ENCODE measurements at places on chromosomes 5 and 9.

DNA sequence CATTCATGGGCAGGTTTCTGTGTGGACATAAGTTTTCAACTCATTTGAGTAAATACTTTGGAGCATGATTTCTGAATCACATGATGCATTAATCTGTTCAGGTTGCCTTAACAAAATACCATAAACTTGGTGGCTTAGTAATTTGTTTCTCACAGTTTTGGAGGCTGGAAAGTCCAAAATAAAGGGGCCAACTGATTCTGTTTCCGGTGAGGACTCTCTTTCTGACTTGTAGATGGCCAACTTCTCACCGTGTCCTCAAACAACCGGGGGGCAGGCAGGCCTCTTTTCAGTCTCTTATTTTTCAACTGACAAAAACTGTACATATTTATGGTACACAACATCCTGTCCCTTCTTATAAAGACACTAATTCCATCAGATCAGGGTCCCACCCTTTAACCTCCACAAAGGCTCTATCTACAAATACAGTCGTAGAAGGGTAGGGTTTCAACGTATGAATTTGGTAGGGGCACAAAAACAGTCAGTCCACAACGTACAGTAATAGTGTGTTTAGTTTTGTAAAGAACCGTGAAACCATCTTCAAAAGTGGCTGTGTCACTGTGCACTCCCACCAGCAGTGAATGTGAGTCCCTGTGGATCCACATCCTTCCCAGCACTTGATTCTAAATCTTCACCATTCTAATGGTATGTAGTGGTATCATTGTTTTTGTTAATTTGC is 37.2 kb downstream of the MLLT3 start:
- no peak for DNase-seq

- DNase-seq, result no peak
These were observed 122.4 kb downstream of the ADGRV1 start for GRCh38 chr5:90680921-90681563.

GRCh38 chr9:37290940-37291485 is 131.5 kb upstream of the GRHPR start:
- no peak for DNase-seq

DNA sequence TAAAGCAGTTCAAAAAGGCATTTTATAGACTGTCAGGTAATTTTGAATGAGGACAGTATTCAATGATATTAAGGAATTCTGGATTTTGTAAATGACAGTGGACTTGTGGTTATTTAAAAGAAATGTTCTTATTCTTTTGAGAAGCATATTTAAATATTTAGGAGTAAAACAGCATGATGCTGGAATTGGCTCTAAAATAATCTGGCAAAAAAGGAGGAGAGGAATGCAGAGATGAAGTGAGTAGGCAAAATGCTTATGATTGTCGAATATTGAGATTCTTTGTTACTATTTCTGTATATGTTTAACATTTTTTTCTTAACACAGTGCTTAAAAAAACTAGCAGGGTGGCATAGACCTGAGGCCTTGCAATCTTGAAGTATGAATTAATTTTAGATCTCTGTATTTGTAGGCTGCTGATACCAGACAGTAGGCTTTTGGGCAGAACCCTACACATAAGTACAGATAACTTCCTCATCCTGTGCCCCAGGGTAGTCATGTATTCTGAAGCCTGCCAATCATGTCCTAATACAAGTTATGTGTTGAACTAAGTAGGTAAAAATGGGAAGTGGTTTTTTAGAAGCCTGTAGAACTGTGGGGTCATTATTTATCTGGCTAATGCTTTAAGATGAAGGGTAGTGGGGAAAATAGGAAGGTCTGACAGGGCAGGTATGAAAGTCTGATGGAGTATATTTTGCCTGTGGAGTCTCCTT is 9.4 kb downstream of the CD180 start:
- no peak for DNase-seq

DNA sequence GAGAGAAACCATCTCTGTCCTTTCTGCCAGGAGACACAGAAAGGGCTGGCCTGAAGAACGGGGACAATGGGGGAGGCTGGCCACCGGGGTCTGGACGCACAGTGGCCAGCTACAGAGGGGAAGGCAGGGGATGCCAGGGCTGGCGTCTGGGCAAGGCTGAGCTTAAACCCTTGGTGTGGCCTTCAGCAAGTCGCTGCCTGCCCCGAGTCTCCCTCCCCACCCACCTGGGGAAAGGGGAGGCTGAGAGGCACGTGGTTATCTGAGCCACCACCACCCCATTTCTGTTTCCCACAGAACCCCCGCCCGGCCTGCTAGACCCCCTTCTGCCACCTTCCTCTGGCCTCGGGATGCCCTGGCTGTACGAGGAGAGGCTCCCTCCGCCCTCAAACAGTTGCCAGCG is 115.3 kb downstream of the VAV2 start:
- DNase-seq, result no peak

GRCh38 chr9:74220327-74220726 is 276.8 kb upstream of the RORB start:
- no peak for DNase-seq

GRCh38 chr5:102600964-102601363 is 102.2 kb upstream of the SLCO6A1 start:
- DNase-seq, result no peak

- DNase-seq, result no peak
These were observed 11.8 kb downstream of the DEPDC1B start for GRCh38 chr5:60687927-60688720.

DNA sequence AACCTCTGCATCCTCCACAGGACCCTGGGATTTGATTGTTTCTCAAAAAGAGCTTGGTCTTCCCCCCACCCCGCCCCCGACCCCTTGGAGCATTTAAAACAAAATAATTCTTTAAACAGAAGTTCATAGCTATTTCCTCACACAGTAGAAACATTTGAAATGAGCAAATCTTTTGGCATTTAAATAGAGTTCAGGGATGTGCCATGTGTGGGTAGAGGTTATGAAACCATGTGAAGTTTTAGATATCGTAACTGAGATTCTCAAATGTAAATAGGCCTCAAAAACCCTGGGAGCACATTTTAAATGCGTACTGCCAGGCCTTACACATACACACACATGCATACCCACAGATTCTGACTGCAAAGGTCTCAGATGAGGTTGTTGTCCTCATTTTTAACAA is 66.5 kb downstream of the EPB41L4B start:
- DNase-seq, result no peak

DNA sequence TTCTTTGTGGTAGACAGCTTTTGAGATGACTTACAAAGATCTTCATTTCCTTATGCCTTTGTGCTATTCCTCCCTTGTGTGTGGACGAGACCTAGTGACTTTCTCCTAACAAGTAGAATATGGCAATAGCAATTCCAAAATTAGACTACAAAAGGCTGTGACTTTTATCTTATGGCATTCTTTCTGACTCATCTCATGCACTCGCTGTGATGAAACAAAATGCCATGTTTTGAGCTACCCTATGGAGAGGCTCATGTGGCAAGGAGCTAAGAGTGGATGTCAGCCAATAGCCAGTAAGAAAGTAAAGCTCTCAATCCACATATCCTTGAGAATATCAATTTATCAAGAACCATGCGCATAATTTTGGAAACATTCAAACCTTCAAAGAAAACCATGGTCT is 380.5 kb upstream of the SMC2 start:
- no peak for DNase-seq

DNA sequence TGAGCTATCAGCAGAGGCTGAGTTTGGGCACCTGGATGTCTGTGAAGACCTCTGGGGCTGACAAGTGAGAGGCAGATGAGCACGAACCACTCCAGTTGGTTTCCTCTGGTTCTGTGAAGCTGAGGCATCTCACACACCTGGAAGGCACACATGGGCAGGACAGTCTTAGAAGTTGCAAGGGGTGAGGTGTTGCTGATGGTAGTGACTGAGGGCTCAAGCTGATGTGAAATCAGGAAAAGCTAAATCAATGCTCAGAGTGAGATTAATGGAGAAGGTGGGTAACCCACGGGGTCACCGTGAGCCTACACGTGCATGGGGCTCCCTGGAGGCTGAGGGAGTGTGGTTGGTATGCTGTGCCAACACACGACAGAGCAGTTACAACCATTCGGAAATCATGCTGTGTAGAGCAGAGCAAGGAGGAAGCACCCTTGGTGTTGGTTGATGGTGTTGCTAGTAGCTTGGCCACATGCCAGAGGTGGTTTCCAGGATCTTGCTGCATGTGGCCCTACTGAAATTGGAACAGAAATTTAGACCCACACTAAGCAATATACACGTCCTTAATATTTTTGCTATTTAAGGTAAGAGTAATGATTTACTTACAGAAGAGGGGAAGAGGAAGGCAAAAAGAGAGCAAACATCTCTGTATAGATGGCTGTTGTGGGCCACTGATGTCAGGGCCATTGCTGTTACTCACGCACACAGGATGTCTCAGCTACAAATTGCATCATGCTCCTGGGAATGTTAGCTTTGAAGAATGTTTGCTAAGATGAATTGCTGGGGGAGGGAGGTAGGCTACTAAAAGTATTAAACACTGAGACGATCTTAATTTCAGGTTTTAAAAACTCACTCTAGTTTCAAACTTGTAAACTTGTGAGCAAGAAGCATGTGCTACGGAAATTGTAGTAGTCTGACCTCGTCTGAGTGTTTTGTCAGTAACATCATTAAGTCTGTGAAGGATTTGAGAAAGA is 170.5 kb downstream of the ARHGEF28 start:
- DNase-seq, result peak; percentile 41

- no peak for DNase-seq
These were observed 84.8 kb downstream of the KDM4C start for GRCh38 chr9:6842584-6842947.

DNA sequence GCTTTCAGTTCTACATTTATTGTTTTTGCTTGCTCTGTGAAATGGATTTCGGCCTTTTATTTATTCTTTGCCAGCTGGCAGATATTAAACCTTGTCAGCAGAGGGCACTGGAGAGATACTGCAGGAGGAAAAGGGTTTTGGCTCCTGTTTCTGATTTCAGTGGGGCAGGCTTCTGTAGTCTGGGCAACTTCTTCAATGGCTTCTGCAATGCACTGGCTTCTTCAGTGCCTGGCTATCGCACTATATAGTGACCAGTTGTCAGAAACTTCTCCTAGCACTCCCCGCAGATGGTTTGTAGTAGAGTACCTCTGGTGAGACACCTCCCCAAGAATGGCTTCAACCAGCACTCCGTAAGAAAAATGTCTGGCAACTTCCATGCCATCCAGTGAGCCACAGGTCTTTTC is 3.2 kb upstream of the NFX1 start:
- peak; percentile 73 for DNase-seq

- DNase-seq, result no peak
These were observed 527.8 kb upstream of the ZNF608 start for GRCh38 chr5:125274211-125274610.

DNA sequence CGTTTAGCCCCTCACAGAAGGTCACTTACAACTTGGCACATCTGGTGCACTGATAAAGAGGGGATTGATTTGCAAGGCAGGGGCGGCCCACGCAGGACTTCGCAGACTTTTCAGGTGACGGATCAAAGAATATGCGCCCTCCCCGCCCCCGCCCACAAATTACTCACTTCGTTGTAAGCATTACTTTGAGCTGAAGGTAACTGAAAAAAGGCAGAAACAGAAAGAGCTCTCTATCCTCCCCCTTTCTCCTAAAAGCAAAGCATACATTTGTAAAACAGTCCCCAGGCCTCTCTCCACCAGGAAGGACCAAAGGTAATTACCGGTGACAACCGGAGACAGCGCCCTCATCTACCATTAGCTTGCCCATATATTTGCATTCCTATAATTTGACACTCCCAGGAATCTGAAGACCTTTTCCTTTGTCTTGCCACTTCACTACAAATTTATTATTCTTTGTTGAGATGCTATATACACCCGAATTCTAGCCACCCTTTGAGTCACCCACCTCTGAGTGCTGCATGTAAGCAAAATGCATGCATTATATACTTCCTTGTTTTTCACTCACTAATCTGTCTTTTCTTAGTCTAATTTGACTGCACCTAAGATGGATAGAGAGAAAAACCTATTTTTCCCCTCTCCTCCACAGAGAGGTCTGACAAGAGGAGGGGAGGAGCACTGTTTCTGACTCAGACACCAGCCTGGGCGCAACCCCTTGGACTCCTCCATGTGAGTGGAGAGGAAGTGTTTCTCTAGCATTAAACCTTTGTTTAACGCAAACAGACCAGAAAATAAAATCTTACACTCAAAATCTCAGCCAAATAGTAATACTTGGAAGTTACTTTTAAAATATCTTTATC is 74.7 kb upstream of the SPIN1 start:
- DNase-seq, result no peak

GRCh38 chr5:115842952-115843351 is 1.2 kb downstream of the AP3S1 start:
- DNase-seq, result no peak

DNA sequence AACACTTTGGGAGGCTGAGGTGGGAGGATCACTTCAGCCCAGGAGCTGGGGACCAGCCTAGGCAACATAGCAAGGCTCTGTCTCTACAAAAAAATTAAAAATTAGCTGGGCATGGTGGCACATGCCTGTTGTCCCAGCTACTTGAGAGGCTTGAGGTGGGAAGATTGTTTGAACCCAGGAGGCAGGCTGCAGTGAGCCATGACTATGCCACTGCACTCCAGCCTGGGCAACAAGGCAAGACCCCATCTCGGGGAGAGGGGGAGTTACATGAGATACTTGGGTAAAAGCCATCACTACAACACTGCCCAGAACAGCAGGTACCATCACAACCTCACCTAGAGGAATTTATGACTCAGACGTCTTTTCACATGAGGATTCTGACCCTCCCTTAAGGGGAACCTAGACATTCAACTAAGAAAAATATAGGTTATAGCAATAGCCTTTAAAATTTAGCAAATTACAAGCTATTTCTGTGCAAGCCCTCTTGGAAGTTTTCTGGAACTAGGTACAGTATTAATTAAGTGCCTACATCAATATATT is 143.5 kb downstream of the NFIB start:
- DNase-seq, result no peak

GRCh38 chr9:116288658-116289057 is 135.1 kb downstream of the PAPPA start:
- DNase-seq, result no peak

GRCh38 chr5:113162770-113163169 is 186.2 kb downstream of the DCP2 start:
- DNase-seq, result no peak

GRCh38 chr9:15178631-15179030 is 128.4 kb downstream of the TTC39B start:
- no peak for DNase-seq

DNA sequence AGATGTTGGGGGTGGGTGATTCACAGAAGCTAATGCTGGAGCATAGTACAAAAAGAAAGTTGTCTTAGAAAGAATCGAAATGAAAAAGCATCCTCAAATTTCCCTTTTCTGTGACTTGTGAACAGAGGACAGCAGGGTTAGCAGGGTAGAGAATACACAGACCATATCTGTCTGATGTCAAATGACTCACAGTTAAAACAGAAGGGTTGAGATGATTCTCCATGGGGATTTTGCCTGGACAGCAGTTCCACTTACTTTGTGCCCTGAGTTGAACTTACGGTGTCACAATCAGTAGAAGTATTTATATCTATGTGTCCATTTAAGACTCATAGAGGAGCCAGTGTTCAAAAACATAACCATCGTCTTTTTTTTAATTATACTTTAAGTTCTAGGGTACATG is 801.6 kb downstream of the KCTD16 start:
- no peak for DNase-seq

GRCh38 chr5:108461628-108462367 is 79.9 kb upstream of the FBXL17 start:
- no peak for DNase-seq

GRCh38 chr9:134619983-134620661 is 21.5 kb upstream of the COL5A1 start:
- peak; percentile 22 for DNase-seq

- no peak for DNase-seq
These were observed 360.1 kb downstream of the MAN2A1 start for GRCh38 chr5:110049816-110050215.

GRCh38 chr5:172149073-172149472 is 39.0 kb downstream of the STK10 start:
- no peak for DNase-seq

Measured in activated CD8-positive, alpha-beta memory T cell treated with anti-CD3 and anti-CD28 coated beads, Interleukin-2, amount 10 ng/mL, durations not matched to agents 7 days and 5 days (primary cell).